Right lobe of liver (tissue), 6 donors: ENCODE measurements at places on chromosomes 3 and 15. TPM values are rescaled to one million over a fixed set of nuclear protein-coding genes. Genes with fewer than 3 reads are reported as not detected.

DNA sequence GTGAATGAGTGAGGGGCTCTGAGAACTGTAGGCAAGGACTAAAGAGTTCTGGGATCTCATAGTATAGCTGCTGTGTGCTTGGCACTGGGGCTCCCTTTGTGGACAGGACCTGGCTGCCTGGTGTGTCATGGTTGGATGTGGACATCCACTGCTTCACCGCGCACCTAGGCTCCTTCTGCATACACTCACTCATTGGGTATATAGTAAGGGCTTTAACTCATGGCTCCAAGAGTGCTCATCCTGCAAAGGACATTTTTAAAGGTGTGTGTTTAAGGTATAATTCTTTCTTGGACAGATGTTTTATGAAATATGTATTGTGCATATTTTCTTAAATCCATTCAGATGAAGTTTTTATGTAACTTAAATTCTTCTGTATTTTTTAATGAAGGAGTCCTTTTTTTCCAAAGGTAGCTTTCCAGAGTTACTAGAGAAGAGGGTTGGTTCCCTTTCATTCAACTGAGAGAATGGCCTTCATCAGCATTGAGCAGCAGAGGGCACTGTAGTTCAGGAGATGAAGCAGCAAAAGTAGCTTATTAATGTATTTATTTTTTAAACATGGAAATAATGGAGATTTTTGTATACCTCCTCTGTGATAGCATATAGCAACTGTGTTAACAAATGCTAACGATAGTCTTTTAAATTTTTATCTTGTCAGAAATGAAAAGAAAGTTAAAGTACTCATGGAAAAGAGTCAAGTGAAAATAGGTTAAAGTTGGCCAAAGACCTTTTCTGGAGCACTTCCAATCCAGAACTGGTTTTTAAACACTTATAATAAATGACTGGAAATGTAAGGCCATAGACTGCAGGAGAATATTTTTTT is 25.2 kb downstream of the OXNAD1 start:
- DNase-seq = no peak

DNA sequence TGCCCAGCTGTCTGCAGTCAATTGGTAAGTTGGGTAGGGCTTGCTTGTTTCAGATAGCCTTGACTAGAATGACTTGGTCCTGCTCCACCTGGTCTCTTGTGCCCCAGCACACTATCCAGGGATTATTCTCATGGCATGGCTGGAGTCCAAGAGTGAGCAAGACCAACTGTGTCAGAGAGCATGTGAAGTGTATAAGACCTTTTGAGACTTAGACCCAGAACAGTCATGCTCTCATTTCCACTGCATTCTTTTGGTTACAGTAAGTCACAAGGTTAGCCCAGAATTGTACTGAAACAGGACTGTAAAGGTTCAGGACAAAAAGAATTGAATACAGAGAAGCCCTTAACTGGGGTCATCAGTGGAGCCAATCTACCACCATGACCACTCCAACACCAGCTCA is 650.8 kb upstream of the ADAMTS9 start:
- DNase-seq = no peak

DNA sequence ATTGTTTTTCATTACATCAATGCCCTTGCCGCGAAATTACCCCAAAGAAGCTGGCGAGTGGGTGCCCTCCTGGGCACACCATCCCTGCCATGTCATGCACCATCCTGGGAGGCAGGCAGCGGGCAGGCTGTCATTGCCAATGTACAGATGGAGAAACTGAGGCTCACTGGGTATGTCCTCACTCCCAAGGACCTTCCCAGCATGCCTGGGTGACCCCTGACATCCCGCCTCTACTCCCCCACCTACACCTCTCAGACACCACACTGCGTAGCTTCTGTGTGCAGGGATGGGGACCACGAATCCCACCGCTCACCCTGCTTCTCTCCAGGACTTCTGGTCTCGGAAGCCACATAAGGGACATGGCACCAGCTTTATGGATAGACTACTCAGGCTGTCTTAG is 41.0 kb upstream of the SLC41A3 start:
- peak; percentile 41 for DNase-seq

GRCh38 chr15:100703032-100703578 is 100.7 kb downstream of the ASB7 start:
- no peak for DNase-seq

DNA sequence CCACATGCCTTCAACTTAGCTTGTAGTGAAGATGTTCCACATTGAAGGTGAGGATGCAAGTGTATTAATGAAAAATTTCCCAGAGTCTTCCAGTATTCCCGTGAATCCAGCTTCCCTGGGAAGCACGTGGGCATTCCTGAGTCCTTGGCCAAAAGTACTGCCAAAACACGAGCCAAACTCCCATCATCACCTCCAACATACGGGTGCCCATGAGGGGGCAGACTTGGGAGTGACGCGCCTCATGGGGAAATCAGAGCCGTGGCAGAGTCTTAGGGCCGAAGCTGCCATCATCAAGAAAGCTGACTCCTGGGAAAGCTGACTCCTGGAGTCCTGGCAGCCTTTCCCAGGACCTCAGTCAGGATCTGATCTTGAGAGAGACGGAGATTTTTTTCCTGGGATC is 20.1 kb upstream of the TM2D3 start:
- DNase-seq = no peak

DNA sequence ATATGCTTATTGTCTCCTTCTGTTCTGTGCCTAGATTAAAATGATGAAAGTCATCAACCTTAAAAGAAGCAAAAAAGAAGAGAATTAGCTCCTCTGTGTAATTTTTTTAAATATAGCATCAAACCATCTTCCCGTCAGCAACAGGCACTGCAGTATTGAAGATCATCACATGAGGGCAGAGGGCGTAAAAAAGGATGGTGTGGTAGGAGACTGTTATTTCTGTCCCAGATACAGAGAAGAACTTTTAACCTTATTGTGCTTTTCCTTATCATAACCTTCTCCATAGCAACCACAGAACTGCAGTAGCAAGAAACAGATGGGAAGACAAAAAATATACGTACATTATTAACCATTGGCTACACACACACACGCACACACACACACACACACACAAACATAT is 88.8 kb downstream of the IGSF11 start:
- DNase-seq = no peak

DNA sequence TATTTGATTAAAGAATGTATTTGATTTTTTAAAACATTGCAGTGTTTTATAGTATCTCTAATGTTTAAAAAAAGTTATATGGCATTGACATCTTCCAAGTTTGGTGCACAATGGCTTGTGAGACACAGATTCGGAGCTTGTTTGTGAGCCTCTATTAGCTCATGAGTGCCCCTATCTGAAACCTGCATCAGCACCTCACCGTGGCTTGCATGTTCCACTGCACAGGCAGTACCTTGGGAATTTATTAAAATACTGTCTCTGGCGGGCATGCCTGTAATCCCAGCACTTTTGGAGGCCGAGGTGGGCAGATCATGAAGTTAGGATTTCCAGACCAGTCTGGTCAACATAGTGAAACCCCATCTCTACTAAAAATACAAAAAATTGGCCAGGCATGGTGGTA is 6.8 kb upstream of the RTP2 start:
- DNase-seq = no peak

DNA sequence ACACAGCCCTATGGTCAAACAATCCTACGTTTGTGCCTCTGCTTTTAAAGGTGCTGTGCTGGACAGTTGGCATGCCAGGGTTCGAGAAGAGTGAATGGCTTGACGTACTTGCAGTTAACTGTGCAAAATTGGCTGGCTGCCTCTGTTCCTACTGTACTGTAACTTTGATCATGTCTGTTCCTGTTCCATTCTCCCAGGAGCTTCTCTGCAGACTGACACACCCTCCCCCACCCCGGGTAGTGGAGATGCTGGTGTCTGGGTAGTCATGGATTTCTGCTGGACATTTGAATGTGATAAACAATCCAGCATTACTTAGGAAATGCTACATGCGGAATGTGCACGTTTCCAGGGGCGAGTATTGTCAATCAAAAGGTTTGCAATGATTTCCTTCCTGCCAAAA is 6.5 kb upstream of the VILL start:
- no peak for DNase-seq

DNA sequence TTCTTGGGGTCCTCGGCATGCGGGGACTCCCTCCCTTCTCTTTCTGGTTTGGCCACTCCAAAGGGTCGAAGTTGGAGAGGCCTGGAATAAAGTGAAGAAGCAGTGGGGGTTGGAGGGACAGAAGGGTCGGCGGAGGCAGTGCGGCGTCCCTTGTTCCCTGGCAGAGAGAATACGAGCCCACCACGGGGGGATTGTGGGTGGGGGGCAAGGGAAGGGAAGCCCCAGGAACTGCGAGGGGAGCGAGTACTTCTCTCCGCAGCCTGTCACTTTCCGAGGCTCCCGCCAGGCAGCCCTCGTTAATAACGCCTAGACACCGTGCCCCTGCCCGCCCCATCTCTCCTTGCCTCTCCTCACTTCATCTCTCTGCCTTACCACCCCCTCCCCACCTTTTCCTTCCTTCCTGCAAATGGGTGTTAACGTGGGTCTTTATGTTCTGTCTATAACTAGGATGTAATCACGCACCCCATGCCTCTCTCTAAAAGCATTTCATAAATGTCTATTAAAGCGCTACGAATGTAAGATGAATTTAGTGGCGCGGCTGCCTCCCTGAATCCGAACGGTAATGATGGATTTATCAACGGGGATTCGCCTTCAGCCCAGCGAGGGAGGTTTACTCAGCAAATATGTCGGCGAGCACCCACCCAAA is 13.7 kb downstream of the NR2F2 start:
- DNase-seq = no peak

DNA sequence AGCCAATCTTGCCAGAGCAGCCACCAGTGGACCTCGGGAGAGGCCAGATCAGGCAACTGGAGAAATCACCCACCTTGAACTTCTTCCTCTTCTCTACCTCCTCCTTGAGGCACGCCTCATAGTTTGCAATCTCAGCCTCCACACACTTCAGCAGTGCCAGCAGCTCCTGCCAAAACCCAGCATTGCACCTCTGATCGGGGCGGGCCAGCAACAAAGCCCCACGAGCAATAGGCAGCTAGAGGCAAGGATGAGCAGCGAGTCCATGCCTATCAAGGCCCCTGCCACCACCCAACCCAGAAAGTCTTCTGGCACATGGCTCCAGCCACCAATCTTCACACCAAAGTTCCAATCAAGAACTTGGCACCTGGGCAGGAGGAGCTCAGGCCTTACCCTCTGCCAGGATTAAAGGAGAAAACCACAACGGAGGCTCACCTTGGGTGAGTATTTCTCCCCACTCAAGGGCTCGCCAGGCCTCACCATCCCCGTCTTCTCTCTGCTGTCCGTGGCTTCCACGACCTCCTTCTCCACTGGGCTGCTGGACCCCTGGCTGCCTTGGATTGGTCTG is 42.1 kb downstream of the SEMA3G start:
- DNase-seq = no peak

DNA sequence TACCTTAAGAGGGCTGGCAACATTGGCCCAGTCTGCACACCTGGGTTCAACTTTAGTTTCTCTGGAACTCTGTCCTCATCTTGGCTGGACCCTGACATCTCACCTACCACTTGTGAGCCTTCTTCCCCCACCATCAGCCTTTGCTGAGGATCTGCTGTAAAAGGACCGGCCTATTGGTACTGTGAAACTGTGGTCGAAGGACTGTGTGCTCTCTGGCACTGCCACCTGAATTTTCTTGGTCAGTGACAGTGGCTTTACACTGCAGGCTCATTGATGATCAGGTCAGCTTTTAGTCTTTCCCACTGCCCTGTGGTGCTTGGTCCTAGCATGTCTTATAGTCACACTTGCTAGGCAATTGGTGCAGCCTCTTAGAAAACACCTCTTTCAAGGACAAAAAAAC is 86.9 kb downstream of the PEX5L start:
- no peak for DNase-seq

- no peak for DNase-seq
Measured at GRCh38 chr3:112856537-112856936, 9.9 kb upstream of the CD200R1L start.

DNA sequence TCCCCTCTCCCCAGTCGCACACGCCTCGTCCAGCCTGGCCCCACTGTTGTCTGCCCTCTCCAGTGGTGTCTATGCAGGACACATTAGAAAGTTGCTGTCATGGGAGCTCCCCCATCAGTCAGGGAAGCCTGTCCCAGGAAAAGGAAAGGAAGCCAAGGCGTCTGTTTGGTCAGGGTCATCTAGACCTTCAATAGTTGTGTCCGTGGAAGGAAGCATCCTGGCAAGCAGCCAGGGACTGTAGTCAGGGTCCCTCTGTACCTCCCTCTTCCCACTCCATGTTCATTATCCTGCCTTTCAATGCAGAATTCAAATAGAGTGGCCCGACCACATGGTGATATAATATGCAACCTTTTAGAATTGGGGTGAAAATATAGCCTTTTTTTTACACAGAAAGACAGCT is 60.7 kb upstream of the RAB6B start:
- peak; percentile 30 for DNase-seq

- no peak for DNase-seq
Measured at GRCh38 chr3:186511245-186511644, 32.9 kb downstream of the CRYGS start.

- no peak for DNase-seq
Measured at GRCh38 chr3:189500798-189501495, 130.2 kb upstream of the TP63 start.

- no peak for DNase-seq
Measured at GRCh38 chr15:84905016-84905916, 20.8 kb downstream of the SLC28A1 start.

The UBR1 gene
- 15.6 TPM for total RNA-seq

The STAC gene
- total RNA-seq = 0.23 TPM

The SST gene
- not detected for total RNA-seq

The KBTBD13 gene
- not detected for total RNA-seq

The SV2B gene
- 0.16 TPM for total RNA-seq

The GASK1A gene
- 5.5 TPM for total RNA-seq

The TFG gene
- total RNA-seq = 87.0 TPM

The FRMD5 gene
- not detected for total RNA-seq

The CYP11A1 gene
- 6.4 TPM for total RNA-seq
